ENCODE measurements at places on chromosomes 12 and 14.

GRCh38 chr12:122097927-122098756, 19.6 kb downstream of the MLXIP start:
- no peak for DNase-seq

GRCh38 chr12:56810918-56811317, 47.8 kb downstream of the HSD17B6 start:
- DNase-seq, result no peak

DNA sequence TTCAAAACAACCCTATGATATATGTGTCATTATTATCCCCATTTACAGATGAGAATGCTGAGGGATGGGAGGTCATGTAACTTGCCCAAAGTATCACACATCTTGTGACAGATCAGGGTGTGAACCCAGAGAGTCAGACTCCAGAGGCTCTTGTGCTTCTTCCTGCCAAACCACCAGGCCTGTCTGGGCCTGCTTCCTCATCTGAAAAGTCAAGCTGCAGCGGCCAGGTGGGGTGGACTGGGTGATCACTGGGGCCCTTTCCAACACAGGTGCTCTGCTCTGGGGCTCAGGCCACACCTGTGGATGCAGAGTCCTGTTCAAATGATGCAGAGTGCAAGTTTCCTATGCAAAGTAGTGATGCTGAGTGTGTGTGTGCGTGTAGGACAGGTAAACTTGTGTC, 26.7 kb downstream of the TSPAN11 start:
- no peak for DNase-seq

GRCh38 chr12:32332446-32332845, 66.9 kb upstream of the FGD4 start:
- DNase-seq, result no peak

DNA sequence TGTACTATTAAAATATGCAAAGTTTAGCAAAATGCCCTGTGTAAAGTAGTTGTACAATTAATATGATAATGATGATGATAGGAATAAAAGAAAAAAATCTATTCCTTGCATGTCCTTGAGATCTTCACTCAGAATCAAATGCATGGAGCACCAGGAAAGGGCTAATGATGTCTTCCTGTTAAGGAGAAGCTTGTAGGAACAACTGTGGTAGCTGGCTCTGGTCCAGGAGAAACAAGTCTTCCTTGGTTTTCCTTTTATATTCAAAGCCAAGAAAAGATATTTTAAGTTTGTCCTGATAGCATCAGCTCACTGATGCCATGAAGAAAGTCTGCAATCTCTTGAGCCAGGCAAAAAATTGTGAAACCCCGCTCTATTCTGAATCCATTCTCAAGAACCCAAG, 138.9 kb downstream of the PIK3C2G start:
- no peak for DNase-seq

All from effector CD8-positive, alpha-beta T cell (primary cell).